NCI-H2227 treated with DMSO at 0.1 percent for 48 hours (cell line): ENCODE measurements at places on chromosomes 5 and 9.

- no peak for DNase-seq
Observed at GRCh38 chr9:124369231-124369797, 45.9 kb downstream of the PSMB7 start.

GRCh38 chr5:149749481-149750365, 19.6 kb downstream of the PPARGC1B start:
- DNase-seq: no peak

- no peak for DNase-seq
Observed at GRCh38 chr5:79837761-79838551, 148.3 kb downstream of the CMYA5 start.

DNA sequence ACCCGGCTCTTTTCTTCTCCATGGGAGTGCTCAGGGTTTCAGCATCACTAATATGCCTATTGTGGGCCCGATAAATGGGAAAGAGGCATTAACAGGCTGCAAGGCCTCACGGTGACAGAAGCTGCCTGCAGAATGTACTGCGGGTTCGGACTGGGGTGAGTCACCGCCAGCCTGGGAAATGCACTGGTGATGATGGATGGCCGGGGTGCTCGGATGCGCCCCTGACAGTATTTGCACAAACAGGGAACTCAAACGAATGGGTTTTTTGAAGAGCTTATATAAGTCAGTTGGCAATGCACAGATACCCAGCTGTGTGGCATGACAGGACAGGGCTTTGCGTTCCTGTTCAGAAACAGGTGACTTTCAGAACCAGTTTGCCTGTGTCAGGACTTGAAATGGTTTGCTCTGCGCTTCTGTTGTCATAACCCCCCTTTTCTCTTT, 42.0 kb upstream of the PITX1 start:
- DNase-seq: no peak

- no peak for DNase-seq
Observed at GRCh38 chr9:9352877-9353481, 1259.8 kb downstream of the PTPRD start.

- no peak for DNase-seq
Observed at GRCh38 chr5:112935675-112936074, 13.6 kb upstream of the REEP5 start.

- no peak for DNase-seq
Observed at GRCh38 chr5:149616727-149617285, 35.5 kb downstream of the ARHGEF37 start.

DNA sequence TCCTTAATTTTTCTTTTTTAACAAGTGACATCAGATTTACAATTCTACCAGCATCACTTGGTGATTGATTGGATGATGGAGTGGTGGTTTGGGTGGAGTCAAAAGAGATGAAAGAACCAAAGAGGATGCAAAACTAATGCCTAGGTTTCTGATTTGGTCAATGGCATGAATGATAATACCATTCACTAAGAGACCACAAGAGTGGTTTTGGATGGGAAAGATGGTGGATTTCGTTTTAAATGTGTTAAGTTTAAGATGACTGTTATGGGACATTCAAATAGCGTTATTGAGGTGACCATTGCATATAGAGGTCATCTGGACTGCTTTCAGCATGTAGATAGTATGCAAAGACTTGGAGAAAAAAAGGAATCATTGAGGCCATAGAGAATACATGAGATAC, 3.6 kb downstream of the SMC5 start:
- no peak for DNase-seq

DNA sequence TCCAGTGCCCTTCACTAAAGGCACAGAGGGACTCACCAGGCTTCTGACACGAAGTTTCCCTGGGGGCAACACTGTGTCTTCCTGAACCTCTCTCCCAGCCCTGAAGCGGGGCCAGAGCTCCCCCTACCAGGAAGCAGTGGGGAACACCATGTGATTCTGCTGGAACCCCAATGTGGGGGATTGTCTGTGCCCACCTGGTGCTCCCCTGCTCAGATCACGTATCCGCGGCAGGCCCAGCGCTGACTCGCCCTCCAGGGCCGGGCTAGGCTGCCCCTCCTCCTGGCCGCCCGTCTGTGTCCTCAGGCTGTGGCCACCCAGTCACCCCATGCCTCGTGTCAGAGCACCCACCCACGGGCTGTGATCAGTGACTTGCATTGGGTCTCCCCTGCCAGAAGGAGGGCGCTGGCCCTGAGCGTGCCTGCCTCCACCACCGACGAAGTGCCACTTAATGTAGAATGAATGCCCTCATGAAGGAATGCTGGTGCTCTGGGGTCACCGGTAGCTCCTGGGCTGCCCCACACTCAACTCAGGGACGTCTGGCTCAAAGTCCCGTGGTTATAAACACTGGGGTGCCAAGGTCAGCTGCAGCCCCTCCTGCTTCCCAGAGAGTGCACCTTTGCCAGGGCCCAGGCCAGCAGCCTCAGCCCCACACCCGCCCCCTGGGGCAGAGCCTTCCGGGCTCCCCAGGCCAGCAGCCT, 22.1 kb downstream of the SARDH start:
- DNase-seq: no peak

GRCh38 chr5:5257353-5257752, 117.2 kb downstream of the ADAMTS16 start:
- DNase-seq: no peak

DNA sequence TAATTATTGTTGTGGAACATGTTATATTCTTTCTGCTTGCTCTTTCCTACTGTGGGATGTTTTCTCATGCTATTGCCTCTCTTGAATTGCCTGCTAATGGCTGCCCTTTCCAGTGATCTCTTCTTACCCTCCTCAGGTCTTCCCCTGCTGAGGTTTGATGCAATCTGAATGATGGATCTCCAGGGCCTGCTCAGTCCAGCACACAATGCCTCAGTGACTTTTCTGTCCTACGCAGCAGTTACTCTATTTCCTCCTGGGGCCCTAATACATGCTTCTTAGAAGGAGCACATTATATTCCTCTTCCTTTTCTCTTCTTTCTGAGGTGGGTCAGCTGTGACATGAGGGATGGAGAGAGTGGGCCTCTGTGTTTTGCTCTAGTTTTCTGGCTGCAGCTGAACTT, at the start of gene SPINK14:
Gene SPINK14, plus strand, starts transcription at position 301 of the 400 bp plus-strand sequence. CDS start 1,187 bp downstream, outside the sequence.
- DNase-seq: no peak

GRCh38 chr9:75855509-75855908, 35.0 kb upstream of the PCSK5 start:
- peak; percentile 2 for DNase-seq

DNA sequence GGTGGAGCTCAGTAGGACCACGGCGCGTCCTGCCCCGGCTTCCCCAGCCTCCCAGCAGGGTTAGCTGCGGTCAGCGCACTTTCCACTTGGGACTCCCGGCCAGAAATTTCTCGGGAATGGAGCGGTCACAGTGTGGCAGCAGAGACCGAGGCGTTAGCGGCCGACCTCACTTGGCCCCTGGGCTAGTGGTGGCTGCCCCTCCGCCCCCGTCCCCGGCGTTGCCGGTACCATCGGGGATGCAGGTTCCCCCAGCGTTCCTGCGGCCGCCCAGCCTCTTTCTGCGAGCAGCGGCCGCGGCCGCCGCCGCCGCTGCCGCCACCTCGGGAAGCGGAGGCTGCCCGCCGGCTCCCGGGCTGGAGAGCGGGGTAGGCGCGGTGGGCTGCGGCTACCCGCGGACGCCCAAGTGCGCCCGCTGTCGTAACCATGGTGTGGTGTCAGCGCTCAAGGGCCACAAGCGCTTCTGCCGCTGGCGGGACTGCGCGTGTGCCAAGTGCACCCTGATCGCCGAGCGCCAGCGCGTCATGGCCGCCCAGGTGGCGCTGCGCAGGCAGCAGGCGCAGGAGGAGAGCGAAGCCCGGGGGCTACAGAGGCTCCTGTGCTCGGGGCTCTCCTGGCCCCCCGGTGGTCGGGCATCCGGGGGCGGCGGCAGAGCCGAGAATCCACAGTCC, 460 bp downstream of the DMRTA1 start:
- DNase-seq: no peak

GRCh38 chr5:113792806-113793205, 279.3 kb downstream of the YTHDC2 start:
- DNase-seq: no peak
